Type B pancreatic cell (in vitro differentiated cells): ENCODE measurements at places on chromosomes 7 and 10. TPM values are rescaled to one million over a fixed set of nuclear protein-coding genes. Genes with fewer than 3 reads are reported as not detected.

DNA sequence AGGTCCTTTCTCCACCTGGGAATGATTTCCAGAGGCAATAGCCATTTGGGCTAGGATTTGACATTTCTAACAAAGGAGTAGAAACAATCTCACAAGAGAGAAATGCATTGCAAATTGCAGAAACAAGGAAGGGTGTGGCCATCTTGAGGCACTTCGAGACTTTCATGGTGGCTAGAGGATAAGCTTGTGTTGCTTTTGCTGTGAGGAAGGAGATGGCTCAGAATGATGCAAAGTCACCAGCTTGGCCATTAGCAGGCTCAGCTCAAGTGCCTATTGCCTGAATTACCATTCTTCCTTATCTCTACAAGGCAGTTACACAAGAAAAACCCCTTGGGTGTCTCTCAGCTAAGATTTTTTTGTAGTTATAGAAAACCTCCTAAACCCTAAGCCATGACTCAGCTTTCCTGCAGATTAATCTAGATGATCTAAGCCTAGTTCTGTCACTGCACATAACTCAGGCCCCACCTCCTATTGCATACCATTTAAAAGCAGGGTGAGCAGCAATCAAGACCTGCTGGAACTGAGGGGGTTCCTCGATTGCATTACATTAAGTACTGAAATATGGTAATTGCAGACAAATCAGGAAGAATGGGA lies 683.1 kb downstream of the NRG3 start:
- H3K27me3 ChIP-seq, result peaks cover 2% of the 10 kb centered on the region
- H3K4me1 ChIP-seq, result no peaks in the 10 kb centered on the region
- no peak overlapping the region for H3K4me3 ChIP-seq
- H3K36me3 ChIP-seq, result no peaks in the 10 kb centered on the region
- DNase-seq, result no peak

DNA sequence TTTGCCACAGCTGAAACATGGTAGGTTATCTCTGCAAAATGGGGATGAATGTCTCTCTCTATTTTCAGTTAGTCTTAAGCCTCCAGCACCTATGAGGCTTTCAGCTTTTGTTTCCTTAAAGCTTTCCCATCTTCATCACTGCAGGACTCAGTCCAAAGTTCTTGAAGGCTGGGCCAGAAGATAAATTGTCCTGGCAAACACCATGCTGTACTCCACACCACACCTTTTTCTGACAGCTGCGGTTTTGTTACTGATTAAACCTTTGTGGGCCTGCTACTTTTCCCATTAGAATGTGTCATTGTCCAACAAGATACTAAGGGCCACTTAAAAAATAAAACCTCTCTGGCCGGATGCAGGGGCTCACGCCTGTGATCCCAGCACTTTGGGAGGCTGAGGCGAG lies 87.2 kb upstream of the A1CF start:
- no peak overlapping the region for H3K4me3 ChIP-seq
- no peaks in the 10 kb centered on the region for H3K36me3 ChIP-seq
- H3K27ac ChIP-seq, result no peak overlapping the region
- no peaks in the 10 kb centered on the region for H3K4me1 ChIP-seq
- DNase-seq, result no peak

GRCh38 chr7:157630301-157630853 lies 293.6 kb downstream of the DNAJB6 start:
- peaks cover 5% of the 10 kb centered on the region for H3K4me1 ChIP-seq
- H3K27me3 ChIP-seq, result peaks cover 13% of the 10 kb centered on the region
- no peaks in the 10 kb centered on the region for H3K36me3 ChIP-seq
- no peak for DNase-seq
- no peak overlapping the region for H3K27ac ChIP-seq

DNA sequence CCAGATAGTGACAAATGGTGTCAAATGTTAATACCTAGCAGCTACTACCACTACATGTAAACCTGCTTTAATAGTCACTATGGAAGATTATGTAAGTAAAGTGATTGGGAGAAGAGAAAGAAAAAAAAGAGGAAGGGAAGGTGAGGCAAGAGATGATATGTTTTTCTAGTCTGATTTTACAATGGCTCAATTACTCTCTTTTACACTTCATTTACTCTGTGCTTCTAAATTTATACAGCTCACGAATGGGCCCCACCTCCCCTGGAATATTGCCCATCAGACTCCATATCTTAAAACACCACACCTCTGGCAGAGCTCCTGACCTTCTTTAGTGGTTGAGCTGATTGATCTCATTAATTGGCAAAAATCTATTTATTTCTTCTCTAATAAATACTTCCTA lies 28.0 kb upstream of the IKZF1 start:
- no peaks in the 10 kb centered on the region for H3K36me3 ChIP-seq
- H3K4me3 ChIP-seq, result no peak overlapping the region

GRCh38 chr10:4051641-4052151 lies 266.7 kb upstream of the KLF6 start:
- DNase-seq, result no peak
- peaks cover 15% of the 10 kb centered on the region for H3K4me1 ChIP-seq
- no peaks in the 10 kb centered on the region for H3K36me3 ChIP-seq
- no peaks in the 10 kb centered on the region for H3K27me3 ChIP-seq
- H3K4me3 ChIP-seq, result no peak overlapping the region

DNA sequence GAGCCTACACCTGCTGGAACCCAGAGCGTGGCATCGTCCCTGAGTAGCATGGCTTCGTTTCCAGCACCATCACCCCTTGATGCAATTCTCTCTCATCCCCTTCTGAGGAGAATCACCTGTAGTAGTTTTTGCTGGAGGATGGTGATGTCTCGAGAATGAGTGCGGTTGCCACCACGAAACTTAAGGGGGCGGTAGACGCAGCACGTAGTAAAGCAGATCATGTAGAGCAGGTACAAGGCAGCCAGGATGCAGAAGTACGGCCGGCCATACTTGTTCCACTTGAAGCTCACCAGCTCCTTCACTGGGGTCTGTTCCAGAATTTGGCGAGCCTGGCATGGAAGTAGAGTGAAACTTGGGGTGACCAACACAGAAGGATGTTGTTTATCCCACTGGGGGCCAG lies 8.1 kb downstream of the TRPV5 start:
- no peak for DNase-seq
- H3K4me1 ChIP-seq, result no peaks in the 10 kb centered on the region
- no peaks in the 10 kb centered on the region for H3K36me3 ChIP-seq
- no peak overlapping the region for H3K4me3 ChIP-seq
- H3K27me3 ChIP-seq, result peaks cover 1% of the 10 kb centered on the region

- no peak overlapping the region for H3K4me3 ChIP-seq
- H3K27me3 ChIP-seq, result peaks cover 7% of the 10 kb centered on the region
- H3K27ac ChIP-seq, result no peak overlapping the region
- no peaks in the 10 kb centered on the region for H3K36me3 ChIP-seq
Measured at GRCh38 chr7:21318916-21319270, 109.0 kb upstream of the SP4 start.

GRCh38 chr10:131811630-131812403 lies 89.0 kb upstream of the PPP2R2D start:
- peaks cover 27% of the 10 kb centered on the region for H3K27me3 ChIP-seq
- peak; percentile 49 for DNase-seq
- no peak overlapping the region for H3K4me3 ChIP-seq
- H3K4me1 ChIP-seq, result peaks cover 9% of the 10 kb centered on the region

DNA sequence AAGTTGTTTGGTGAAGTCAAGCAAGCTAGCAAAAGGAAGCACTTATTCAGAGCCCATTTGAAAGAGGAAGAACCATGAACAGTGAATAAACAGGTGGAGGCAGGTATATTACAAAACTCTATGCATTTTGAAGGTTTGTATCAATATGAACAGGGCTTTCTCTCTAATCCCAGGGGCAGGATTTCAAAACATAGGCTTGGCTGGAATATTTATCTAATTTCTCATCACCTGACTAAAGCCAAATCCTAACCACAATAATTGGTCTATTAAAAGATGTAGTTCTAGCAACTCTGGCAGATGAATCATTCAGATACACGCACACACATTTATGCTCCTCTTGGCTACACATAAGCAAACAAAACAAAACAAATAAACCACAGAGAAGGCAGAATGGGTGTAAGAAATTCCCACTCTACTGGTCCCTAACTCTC lies 554.4 kb downstream of the INHBA start:
- H3K4me3 ChIP-seq, result no peak overlapping the region
- DNase-seq, result no peak
- H3K4me1 ChIP-seq, result peaks cover 22% of the 10 kb centered on the region
- no peaks in the 10 kb centered on the region for H3K27me3 ChIP-seq
- peak overlapping the region; percentile 24 for H3K27ac ChIP-seq

GRCh38 chr7:107591421-107591820 lies 11.4 kb downstream of the BCAP29 start:
- no peaks in the 10 kb centered on the region for H3K27me3 ChIP-seq
- H3K4me3 ChIP-seq, result no peak overlapping the region
- DNase-seq, result no peak
- H3K4me1 ChIP-seq, result no peaks in the 10 kb centered on the region
- H3K36me3 ChIP-seq, result peaks cover 16% of the 10 kb centered on the region

GRCh38 chr7:101677391-101677790 lies 48.3 kb upstream of the MYL10 start:
- H3K4me3 ChIP-seq, result peak overlapping the region; percentile 66
- H3K27me3 ChIP-seq, result peaks cover 5% of the 10 kb centered on the region
- H3K4me1 ChIP-seq, result peaks cover 19% of the 10 kb centered on the region
- H3K36me3 ChIP-seq, result no peaks in the 10 kb centered on the region

GRCh38 chr7:102286237-102287110 lies at the start of gene SH2B2:
TSS of gene SH2B2 (plus strand) at chr7:102286868. CDS start at chr7:102300551, 13,683 bp downstream.
- H3K4me1 ChIP-seq, result peaks cover 20% of the 10 kb centered on the region
- no peaks in the 10 kb centered on the region for H3K36me3 ChIP-seq
- peak; percentile 81 for DNase-seq
- H3K4me3 ChIP-seq, result peak within 1 kb of the TSS; percentile 82
- H3K27ac ChIP-seq, result no peak within 1 kb of the TSS

DNA sequence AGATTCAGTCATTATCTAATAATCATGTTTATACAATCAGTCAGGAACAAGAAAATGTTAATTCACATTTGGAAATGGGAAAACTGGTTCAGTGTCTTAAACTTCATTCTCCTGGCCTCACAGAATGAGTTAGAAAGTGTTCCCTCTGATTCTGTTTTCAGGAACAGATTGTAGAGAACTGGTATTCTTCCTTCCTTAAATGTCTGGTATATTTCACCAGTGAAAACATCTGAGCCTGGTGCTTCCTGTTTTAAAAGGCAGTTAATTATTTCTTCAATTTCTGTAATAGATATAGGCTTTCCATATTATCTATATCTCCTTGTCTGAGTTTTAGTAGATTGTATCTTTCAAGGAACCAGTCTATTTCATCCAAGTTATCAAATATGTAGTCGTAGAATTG lies 97.1 kb upstream of the TMEM168 start:
- no peak overlapping the region for H3K4me3 ChIP-seq
- peaks cover 31% of the 10 kb centered on the region for H3K36me3 ChIP-seq
- DNase-seq, result no peak
- no peaks in the 10 kb centered on the region for H3K27me3 ChIP-seq

- DNase-seq, result no peak
- H3K4me1 ChIP-seq, result peaks cover 31% of the 10 kb centered on the region
- peak overlapping the region; percentile 50 for H3K27ac ChIP-seq
- H3K4me3 ChIP-seq, result no peak overlapping the region
- peaks cover 10% of the 10 kb centered on the region for H3K36me3 ChIP-seq
- H3K27me3 ChIP-seq, result no peaks in the 10 kb centered on the region
Measured at GRCh38 chr7:98133181-98133580, 26.5 kb downstream of the LMTK2 start.

- peaks cover 42% of the 10 kb centered on the region for H3K4me1 ChIP-seq
- H3K27me3 ChIP-seq, result no peaks in the 10 kb centered on the region
- no peak overlapping the region for H3K4me3 ChIP-seq
- H3K27ac ChIP-seq, result peak overlapping the region; percentile 12
Measured at GRCh38 chr7:139711991-139712743, 65.6 kb downstream of the HIPK2 start.

KAZALD1 gene
- 6.9 and 17.1 TPM in 2 replicates for total RNA-seq

OR6B1 gene
- total RNA-seq, result not detected in 2 replicates

OR9A2 gene
- total RNA-seq, result not detected in 2 replicates

ZNF117 gene
- 18.8 and 24.4 TPM in 2 replicates for total RNA-seq
